ENCODE measurements at places on chromosomes 12 and 14. TPM values are rescaled to one million over a fixed set of nuclear protein-coding genes. Genes with fewer than 3 reads are reported as not detected.

ZDHHC22 gene
- total RNA-seq, result not detected

DNA sequence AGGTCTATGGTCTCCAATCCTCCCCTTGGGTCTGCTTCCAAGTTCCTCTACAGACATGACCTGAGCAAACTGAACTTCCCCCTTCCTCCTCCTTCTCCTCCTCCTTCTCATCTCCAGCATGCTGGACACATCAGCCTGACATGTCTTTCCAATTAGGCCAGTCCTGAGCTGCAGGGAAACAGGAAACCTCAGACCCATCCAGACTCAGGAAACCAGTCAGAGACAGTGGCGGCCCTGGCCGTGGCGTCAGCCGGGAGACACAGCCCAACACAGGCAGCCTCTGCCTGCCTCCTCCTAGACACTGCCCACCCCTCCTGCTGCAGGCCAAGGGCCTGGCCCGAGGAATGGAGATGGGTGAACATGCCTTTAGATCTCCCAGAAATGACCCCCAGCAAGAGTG lies 468.8 kb downstream of the BCL11B start:
- DNase-seq, result no peak

DNA sequence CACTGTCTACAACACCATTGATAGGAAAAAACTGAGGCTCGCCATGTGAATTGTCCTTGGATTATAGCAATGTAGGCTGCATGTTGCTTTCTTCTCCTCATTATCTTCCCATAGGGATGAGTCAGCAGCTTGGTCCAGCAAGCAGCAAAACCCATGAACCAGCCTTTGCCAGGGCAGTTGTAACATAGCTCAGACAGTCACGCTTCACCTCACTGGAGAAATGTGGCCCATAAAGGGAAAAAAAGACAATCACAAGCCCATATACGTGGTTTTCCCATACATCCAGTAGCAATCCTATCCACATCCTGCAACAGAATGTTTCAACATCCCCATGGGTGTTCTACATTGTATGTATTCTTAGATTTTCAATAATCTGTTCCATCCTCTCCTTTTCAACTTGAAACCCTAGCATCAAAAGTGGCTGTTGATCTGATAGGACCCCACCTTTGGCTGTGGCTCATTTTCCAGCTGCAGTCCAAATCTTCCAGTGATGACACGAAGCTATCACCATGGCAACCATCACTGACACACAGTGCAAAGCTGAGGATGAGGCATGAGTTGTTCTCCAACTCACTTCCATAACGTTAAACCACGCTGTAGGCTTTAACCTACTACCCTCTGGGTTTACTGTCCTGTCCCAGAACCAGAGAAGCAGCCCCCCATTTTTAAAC lies 34.0 kb downstream of the GRIN2B start:
- no peak for DNase-seq

MDGA2 gene
- total RNA-seq, result not detected

- no peak for DNase-seq
Observed at GRCh38 chr12:31205054-31205453, 120.9 kb downstream of the SINHCAF start.

NKX2-1 gene
- total RNA-seq, result 1.5 TPM

- no peak for DNase-seq
Observed at GRCh38 chr12:9943240-9943639, 11.1 kb upstream of the CLEC2A start.

DNA sequence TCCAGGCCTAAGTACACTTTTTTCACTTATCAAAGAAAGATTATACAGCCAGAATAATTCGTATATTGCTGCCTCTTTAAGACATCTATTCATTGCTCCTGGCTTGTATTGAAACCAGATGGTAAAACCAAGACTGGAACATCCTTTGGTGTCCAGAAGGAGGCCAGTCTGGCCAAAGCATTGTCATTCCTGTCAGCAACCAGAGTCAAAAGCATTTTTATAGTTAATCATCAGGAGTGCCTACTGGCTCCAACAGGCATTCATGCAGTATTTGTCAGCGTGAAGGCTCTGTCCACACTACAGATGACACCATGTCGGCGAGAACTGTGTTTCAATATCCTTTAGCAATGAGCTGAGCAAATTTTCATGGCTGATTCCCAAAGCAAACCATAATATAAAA lies 118.0 kb upstream of the G2E3 start:
- no peak for DNase-seq

DNA sequence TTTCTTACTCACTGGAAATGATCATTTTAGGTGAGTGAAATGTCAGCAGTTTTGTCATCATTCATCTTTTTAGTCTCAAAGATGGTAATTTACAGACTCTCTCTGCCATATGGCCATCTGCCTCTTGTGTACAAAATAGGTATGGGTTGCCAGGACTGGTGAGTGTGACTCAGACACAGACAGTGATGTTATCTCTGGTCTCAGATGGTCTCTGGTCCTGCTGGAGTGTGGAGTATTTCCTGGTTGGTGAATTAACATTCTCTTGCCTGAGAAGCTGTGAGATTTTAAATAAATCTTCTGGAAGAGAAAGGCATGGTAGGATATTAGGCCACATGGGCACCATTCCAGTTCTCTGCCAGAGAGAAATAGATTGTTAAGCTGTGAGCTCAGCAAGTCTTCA lies 207.0 kb downstream of the ATP23 start:
- no peak for DNase-seq

SRRM4 gene
- not detected for total RNA-seq

DNA sequence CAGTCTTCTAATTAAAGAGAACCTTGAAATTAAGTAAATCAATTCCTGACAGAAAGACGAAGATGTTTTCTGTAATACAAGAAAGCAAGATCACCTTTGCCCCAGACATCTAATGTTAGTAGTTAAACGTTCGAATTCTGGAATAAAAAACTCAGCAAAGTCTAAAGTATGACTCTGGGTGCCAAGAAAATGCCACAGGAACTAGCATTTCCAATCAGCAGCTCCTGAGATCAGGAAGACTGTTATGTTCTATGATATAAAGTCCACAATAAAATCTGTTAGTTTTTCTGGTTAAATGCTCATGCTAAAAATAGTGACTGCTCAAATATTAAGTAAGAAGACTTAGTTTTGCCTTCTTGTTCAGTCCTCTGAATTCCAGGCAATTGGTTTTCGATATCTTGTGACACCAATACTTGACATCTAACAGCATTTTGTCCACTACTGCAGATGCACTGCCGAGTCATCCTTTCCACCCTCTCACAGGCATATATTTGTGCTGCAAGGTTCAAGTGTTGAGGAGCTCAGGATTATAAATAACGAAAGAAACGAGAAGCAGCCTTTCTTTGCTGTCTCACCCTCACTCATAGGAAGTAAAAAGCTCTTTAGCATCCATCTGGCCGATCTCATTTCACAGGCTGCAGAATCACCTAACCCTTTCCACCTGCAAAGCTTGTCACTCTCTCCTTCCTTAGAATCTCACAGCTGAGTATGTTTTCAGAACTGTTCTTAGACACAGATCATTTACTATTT lies 32.0 kb downstream of the SSH1 start:
- DNase-seq, result no peak

- DNase-seq, result no peak
Observed at GRCh38 chr12:121072147-121072546, 33.1 kb upstream of the OASL start.

- no peak for DNase-seq
Observed at GRCh38 chr14:74619672-74620131, 7.7 kb upstream of the LTBP2 start.

- no peak for DNase-seq
Observed at GRCh38 chr14:104821971-104822608, 21.2 kb downstream of the ZBTB42 start.

Data from Caco-2 (cell line).